ENCODE measurements at places on chromosomes 5 and 9.
A peak's percentile ranks its signal among the peaks of the same experiment; 100 is the strongest.

DNA sequence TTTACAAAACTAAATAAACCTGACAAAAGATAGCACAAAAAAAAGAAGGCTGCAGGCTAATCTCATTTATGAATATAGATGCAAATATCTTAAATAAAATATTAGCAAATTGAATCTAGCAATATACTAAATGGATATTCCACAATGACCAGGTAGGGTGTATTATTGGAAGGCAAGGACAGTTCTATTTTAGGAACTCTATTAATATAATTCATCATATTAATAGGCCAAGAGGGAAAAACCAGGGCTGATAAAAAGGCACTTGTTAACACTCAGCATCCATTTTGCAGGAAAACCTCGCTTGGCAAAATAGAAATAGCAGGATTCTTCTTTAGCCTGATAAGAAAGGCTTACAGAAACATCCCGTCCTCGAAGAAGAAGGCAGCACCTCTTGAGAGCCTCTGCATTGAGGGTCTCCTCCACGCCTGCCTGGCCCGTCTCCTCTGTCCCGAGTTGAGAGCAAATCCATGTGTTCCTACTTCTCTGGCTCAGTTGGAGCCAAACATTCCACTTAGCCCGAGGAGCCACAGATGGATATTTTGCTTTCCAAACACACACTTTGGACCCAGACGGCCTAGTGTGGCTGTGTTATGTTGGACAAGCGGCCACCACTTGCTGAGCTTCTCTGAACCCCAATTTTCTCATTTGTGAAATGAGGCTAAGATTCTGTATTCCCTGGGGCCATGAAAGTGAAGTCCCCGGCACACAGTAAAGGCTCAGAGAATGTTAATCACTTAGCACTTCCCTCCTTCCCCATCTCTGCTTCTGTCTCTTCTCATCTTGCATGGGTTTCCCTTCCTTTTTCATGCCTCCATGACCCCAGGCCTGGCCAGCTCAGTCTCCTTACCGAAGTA, 181.8 kb upstream of the MVB12B start:
- DNase-seq = no peak

DNA sequence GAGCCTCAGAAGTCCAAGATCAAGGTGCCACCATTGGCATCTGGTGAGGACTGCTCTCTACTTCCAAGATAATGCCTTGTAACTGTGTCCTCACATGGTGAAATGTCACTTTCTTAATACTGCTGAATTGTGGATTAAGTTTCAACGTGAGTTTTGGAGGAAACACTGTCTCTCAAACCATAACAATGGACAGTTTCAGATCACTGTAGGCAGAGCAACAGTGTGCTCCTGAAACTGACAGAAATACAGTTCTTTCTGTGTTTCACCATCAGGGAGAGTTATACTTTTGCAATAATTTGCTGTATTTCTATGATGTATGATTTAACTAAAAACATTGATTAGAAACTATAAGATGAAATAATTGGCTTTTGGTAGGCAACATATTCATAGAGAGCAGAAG, 1780.5 kb upstream of the CDH6 start:
- DNase-seq = no peak

DNA sequence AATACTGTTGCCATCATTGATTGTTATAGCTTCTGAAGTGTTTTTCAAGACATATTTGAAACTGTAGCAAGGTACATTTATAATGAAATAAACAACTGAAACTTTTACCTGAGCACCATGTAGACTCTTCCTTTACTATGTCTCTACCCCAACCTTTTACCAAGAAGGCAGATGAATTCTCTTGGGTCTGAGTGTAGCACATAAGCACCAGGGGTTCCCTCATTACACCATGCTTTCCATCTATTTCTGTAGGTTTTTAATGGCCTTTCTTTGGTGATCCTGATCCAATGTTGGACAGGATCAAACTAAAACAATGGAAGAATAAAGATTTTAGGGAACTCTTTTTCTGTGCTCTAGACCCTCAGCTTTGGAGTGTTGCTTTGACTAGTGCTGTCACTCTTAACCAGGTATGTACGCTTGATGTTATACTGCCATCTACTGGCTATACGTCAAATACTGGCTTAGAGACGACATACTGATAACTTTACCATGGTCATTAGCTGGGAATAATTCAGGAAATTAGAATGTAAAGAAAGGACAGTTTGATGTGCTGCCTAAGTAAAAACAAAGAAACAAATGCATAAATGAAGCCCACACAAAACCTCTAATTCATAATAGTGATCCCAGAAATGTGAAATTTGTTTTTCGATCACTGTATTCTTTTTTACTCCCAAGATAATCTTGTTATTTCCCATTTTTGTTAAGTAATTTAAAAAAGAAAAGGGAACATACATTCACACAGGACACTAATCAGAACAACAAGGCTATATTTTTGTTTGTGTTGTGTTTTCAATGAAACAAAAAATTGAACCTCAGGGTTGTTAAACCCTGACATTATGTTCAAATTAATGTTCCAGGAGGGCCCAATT, 30.7 kb downstream of the IFNW1 start:
- DNase-seq = peak; percentile 18

GRCh38 chr5:76716456-76717157, 681 bp downstream of the F2R start:
- DNase-seq = peak; percentile 51

DNA sequence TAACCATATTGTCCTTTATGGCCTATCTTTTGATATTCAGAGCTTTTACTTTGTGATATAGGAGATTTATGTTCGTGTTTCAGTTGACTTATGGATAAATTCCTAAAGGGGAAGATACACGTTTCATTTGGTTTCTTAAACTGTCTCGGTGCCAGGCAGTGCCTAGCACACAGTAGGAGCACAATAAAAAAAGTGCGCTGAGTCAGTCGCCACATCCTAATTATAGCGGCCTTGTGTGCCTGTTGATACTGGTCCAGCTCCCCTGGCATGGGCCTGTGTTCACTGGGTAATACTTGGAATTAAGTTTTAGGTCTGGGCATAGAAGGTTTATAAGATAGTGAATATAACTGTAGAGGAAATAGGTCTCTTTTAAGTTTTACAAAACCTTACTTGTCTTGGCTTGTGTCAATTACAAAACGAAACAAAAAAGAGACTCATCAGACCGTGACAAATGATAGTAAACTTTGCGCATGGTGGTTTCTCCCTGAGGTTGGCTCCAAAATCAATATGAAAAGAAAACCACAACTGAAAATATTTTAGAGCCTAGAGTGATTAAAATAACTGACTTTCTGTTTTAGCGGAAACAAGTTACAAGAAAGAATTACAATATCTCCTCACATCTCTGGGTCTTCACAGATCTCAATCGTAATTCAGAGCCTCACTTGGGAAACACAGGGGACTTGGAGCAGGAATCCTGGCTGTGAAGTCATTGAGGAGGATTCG, 84.8 kb downstream of the MVB12B start:
- DNase-seq = no peak

- no peak for DNase-seq
Observed at GRCh38 chr9:15400281-15400941, 22.3 kb upstream of the SNAPC3 start.

DNA sequence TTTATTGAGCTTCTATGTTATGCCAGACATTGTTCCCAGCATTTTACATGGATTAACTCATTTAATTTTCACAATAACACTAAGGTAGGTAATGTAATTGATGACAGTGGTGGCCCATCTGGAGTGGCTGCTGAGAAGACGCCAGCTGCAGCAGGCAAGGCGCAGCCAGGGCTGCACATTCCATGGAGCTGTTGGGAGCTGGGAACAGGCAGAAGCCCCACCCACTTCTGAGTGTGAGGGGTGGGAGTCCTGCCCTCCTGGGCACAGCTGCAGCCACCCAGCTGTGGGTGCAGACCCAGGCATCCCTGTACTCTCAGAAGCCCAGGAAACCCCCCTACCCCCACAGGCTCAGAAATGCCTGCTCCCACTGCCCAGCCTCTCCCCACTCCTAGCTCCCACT, 183.3 kb downstream of the DEPDC1B start:
- no peak for DNase-seq

DNA sequence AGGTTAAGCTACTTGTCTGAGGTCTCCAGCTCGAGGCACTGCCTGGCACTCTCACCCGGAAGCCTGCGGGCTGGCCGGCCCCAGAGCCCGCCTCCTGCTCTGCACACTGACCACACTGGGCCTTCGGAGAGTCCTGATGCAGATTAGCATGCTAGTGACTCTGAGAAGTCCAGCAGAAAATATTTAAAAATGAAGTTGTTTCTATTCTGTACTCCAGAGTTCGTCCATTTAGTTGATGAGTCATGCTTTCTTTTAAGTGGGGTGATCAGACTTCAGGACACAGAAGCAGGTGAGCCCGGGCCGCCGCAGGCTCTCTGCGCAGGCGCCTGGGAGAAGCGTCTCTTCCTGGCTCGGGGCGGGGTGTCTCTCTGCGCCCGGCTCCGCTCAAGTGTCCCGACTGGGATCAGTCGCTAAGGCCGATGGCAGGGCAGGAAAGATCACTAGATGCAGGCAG, 32.5 kb downstream of the FAM240B start:
- DNase-seq = no peak

DNA sequence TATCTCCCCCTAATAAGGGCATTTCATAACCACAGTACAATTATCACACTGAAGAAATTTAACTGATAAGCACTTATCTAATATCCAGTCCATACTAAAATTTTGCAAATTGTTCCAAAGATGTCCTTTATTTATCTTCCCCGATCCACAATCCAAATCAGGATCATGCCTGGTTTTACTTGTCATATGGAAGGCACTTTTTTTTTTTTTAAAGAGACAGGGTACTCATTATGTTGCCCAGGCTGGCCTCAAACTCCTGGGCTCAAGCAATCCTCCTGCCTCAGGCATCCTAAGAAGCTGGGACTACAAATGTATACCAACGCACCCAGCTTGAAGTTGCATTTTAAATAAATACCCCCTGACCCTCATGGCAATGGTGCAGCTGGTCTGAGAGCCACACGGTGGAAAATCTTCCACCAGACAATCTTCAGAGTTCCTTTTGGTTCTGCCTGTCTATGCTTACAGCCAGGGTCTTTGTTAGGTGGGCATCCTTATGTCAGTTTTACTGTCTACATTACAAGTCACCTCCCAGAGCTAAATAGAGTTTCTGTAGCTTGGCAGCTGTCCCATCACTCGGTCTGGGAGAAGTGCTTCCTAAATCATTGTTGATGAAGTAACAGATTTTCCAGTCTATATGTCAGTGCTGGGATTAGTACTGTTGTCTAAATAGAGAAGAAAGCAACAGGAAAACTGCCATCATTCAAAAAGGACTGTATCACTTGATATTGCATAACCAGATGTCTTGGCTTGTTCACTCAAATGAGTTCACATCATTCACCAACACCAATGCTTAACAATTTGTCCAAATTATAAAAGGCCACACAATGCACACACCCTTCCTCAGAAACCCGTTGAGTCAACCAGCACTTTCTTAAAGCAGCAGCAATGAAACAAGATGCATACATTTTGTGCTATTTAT, 26.4 kb downstream of the PTPN3 start:
- DNase-seq = no peak

DNA sequence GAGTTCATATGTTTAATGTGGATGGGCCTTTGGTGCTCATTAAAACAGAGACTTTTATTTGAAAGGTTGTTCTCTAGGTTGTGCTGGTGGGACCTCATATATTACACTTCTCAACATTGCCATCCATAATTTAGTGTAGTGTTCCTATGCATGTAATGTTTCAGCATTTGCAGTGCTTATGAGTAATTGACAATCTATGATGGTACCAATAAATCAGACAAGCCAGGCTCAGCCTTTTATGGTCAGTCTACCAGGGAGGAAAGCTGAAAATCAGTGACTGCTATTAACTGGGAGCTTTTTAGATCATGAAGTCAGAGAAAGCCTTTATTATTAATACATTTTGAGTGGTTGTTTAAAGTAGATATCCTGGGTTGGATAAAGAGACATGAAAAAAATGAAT, 120.1 kb upstream of the SLC28A3 start:
- no peak for DNase-seq

- no peak for DNase-seq
Observed at GRCh38 chr9:129570450-129571297, 50.2 kb downstream of the C9orf50 start.
